HS-27A (cell line): ENCODE measurements at places on chromosomes 2 and 18.

GRCh38 chr18:78363556-78364387, 615.8 kb upstream of the SALL3 start:
- DNase-seq, result no peak

- no peak for DNase-seq
These were observed 300.1 kb downstream of the NOL4 start for GRCh38 chr18:33924576-33924975.

DNA sequence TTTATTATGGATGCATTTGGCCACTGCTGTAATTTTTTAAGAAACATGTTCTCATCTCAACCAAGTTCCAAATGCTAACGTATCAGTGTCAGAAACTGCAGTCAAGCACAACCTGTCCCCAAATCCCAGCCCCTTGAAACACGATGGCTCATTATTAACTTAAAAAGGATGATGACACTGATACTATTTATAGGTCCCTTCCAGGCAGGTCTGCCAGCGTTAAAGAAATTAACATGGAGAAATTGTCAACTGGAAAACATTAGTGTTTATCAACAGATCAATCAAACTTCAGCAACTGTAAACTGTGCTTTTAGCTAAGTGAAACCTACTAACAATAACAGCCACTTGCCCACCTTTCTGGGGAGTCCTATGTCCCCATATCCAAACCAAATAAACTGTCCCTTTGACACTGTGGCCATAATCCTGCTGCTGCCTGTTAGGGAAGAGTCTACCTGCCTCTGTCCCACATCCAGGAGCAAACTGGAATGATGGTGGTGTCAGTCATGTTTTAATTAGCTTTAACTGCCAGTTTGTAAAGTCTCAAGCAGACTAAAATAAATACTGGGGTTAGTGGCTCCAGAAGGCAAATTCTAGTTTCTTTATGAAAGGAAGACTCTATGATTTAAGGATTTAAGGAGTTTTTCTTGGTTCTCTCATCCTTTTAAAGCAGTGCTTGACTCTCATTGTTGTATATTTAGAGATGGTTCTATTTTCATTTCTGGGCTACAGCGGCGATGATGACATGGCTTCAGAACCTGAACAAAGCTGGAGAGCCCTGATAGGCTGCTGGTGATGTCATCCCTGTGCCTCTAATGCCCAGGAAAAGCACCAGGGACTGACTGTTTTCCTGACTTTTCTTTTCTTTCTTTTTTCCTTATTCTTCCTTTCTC, 583.6 kb upstream of the PIK3C3 start:
- no peak for DNase-seq

DNA sequence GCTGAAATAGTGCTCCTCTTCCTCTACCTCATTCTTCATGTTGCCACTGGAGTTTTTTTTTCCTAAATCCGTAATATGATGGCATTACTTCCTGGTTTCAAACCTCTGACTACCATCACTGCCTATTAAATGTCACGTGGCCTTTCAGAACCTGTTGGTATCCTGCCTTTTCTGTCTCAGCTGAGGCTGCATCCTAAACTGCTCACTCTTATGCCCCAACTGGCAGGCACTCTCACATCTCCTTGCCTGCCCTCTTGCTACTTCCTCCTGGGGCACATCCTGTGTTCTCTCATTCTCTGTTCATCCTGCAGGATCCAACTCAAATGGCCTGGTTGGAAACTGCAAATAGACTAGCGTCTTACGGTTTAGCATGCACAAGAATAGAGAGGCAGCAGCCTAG, 468.1 kb upstream of the FANCL start:
- DNase-seq, result no peak

DNA sequence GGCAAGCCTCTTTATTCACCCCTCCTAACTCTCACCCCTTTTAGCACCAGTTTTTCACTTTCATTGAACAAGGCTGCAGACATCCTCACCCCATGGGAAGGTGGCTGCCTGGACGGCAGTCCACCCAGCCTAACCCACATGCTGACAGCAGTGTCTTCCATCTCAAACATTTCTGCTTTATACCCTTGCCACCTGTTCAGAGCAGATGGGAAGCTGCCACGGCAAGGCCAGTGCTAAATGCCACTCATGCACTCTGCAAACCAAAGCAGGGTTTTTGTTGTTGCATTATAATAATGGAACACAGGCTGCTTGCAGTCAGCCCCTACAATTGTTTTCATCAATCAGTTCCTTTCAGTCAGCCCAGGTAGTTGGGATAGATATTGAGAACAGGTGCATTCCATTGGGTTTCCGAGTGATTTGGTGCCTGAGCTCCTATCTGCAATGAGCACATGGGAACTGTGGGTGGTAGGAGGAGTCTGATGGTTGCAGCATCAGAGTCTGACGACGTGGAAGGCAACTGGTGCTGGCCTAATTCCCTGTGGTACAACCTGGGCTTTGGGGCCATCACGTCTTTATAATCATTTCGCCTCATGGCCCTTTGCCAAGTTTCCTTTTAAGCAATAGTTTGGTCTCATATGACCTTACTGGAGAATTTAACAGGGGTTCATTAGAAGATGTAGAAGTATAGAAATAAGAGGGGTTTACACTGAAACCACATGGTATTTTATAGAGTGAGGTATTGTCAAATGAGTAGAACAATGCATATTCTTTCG, 252.5 kb upstream of the SP5 start:
- DNase-seq, result no peak
